ENCODE measurements at places on chromosomes 1 and 21. TPM values are rescaled to one million over a fixed set of nuclear protein-coding genes. Genes with fewer than 3 reads are reported as not detected.

DNA sequence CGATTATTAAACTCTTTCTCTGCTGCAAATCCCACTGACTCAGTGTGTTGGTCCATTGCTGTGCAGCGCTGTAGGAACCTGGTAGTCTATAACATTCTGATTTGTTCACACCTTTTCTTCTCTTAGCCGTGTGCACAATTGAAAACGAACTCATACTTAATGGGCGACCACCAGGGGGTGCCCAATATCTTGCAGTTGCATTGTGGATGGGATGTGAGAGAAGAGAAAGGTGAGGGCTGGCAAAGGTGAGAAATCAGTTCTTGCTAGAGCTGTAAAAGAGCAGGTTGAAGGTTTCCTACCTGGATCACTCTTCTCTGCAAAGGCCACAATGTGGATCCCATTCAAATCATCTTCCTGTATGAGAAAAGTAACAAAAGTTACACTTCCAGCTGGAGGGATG, 51.0 kb downstream of the CASQ2 start:
- H3K27me3 ChIP-seq = peaks cover 12% of the 10 kb centered on the region
- no peak overlapping the region for H3K27ac ChIP-seq
- H3K36me3 ChIP-seq = no peaks in the 10 kb centered on the region
- DNase-seq = peak; percentile 39
- H3K4me3 ChIP-seq = no peak overlapping the region
- peaks cover 4% of the 10 kb centered on the region for H3K4me1 ChIP-seq

DNA sequence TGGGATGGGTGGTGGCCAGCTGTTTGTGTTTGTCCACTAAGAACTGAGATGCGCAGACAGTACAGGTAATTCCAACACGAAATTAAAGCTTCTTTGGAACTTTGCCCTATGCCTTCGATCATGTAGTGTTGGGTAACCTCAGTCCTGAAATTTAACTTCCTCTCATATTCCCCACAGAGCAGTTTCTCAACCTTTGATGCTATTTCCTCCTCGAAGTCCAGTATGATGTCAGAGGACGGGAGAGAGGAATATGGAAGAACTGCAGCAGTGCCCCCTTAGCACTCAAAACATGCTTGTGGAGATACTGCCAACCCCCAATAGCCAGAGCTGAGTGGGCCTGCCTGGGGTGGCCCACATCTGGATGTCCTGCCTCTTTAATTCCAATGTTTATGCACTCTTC, 3.6 kb downstream of the LPAR3 start:
- no peak overlapping the region for H3K27ac ChIP-seq
- no peak overlapping the region for H3K4me3 ChIP-seq
- peaks cover 24% of the 10 kb centered on the region for H3K27me3 ChIP-seq
- H3K36me3 ChIP-seq = no peaks in the 10 kb centered on the region
- DNase-seq = no peak

GRCh38 chr1:42052072-42052699, 101.0 kb upstream of the GUCA2B start:
- peaks cover 8% of the 10 kb centered on the region for H3K36me3 ChIP-seq
- peaks cover 67% of the 10 kb centered on the region for H3K27me3 ChIP-seq
- DNase-seq = no peak
- H3K4me1 ChIP-seq = peaks cover 5% of the 10 kb centered on the region

DNA sequence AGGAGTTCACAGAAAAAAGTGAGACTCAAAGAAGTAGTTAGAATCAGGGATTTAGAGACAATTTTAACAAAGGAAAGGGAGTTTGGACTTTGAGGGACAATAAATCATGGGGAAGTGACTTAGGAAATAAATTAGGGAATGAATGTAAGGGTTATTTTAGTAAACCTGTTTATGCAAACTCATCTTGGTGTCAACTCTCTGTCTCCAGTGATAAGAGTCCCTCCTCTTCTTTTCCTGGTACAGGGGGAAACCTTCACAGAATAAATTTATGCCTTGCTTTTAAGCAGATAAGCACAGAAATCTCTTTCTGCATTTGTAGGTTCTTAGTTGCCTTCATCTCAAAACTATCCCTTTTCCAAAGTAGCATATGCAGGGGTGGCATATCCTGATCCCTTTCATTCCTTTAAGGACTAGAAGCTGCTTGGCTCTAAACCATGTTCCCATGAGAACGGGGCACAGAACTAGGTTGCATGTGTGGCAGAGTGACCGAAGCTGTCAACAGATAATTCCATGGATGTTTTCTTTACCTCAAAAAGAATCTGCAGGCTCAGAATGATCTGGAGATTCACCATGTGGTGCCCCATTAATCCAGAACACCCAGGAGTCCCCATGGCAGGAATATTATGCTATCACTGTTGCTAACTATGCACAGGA, 155.4 kb downstream of the ZNF648 start:
- H3K4me1 ChIP-seq = no peaks in the 10 kb centered on the region
- H3K36me3 ChIP-seq = no peaks in the 10 kb centered on the region
- peaks cover 13% of the 10 kb centered on the region for H3K27me3 ChIP-seq
- no peak overlapping the region for H3K4me3 ChIP-seq
- no peak overlapping the region for H3K27ac ChIP-seq
- DNase-seq = no peak

The PRR9 gene
- not detected for total RNA-seq

The ZZZ3 gene
- 36.6 TPM for total RNA-seq

The GBP7 gene
- not detected for total RNA-seq
